Naive thymus-derived CD8-positive, alpha-beta T cell (primary cell): ENCODE measurements at places on chromosomes 11 and 22. TPM values are rescaled to one million over a fixed set of nuclear protein-coding genes. Genes with fewer than 3 reads are reported as not detected.

DDTL gene
- not detected for total RNA-seq

DNA sequence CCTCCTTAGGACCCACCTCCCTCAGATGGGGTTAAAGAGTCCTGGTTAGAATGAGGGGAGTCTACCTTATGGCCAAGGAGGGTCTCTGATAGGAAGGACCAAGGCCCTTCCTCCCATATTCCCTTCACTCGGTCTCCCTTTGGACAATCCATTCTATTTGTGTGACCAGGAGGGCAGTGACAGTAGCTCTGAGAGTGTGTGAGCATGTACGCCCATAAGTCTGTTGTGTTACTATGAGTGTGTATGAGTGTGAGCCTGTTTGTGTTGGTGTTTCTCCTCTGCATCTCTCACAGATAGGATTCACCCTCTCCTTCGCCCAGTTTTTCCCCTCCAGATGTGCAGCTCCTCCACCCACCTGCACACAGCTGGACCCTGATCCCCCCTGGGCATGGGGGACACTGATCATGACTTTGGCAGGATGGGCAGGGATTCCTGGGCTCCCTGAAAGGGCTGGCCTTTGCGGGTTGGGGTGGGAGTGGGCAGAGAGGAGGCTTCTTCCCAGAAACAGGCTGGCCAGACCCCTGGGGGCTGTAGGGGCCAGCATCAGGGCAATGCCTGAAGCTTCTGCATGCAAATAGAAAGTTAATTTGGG lies 14.5 kb downstream of the PHLDB1 start:
- H3K27ac ChIP-seq: peak overlapping the region; percentile 85
- no peak for DNase-seq
- peaks cover 7% of the 10 kb centered on the region for H3K27me3 ChIP-seq
- H3K4me3 ChIP-seq: peak overlapping the region; percentile 84
- peaks cover 9% of the 10 kb centered on the region for H3K4me1 ChIP-seq

- H3K27ac ChIP-seq: no peak overlapping the region
- peaks cover 38% of the 10 kb centered on the region for H3K4me1 ChIP-seq
- H3K4me3 ChIP-seq: no peak overlapping the region
- H3K36me3 ChIP-seq: peaks cover 15% of the 10 kb centered on the region
These were observed 76.0 kb downstream of the PACSIN2 start for GRCh38 chr22:42938976-42939375.

DNA sequence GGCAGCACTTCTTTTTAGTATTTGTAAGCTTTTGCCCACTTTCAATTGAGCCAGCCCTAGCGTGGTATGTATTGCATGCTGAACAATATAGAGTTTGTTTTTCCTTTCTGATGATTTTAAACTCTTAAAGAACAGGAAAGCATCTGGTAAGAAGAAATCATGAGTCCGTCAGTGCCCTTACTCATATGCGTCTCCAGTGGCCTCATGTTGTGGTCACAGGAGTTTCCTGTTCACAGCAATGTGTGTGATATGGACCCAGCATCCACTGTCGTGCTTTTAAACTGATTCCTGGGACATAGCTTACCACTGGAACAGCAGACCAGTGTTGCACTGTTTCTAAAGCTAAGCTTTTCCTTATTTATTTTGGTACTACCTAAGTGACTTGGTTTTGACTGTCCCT lies 40.1 kb downstream of the BID start:
- H3K4me1 ChIP-seq: peaks cover 15% of the 10 kb centered on the region
- no peak overlapping the region for H3K4me3 ChIP-seq
- no peaks in the 10 kb centered on the region for H3K27me3 ChIP-seq
- DNase-seq: no peak

DNA sequence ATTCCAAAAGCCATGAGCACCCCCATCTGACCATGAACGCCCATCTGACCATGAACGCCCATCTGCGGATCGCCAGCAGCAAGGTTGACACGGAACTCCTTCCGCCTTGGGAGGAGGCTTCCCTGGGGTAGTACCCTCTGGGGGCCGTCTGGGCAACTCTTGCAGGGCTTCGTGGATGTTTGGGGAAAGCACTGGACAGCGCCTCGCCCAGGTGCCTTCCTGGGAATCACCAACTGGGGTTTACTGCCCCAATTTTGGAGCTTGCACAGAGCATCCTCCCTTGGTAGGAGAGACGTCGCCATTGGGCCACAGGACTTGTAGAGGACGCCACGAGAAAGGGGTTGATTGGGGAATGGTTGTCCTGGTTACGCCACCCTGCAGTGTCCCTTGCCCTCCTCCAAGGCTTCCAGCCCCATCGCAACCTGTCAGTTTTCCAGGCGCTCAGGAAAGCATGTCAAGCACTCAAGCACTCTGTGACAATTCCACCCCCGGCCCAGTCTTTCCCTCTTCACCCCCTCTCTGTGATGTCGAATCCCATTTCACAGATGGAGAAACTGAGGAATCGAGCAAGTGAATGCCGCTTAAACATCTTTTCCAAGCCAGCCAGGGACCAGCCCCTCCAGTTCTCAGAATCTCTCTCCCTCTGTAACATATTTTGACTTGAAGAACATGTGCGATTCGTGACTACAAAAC lies 914 bp upstream of the PRDM11 start:
- H3K4me1 ChIP-seq: peaks cover 33% of the 10 kb centered on the region
- H3K27me3 ChIP-seq: peaks cover 14% of the 10 kb centered on the region
- DNase-seq: no peak
- peak overlapping the region; percentile 93 for H3K4me3 ChIP-seq

DBX1 gene
- total RNA-seq: not detected

- no peak overlapping the region for H3K27ac ChIP-seq
- no peaks in the 10 kb centered on the region for H3K4me1 ChIP-seq
- no peak overlapping the region for H3K4me3 ChIP-seq
- no peaks in the 10 kb centered on the region for H3K36me3 ChIP-seq
- no peak for DNase-seq
These were observed 47.0 kb downstream of the GAB2 start for GRCh38 chr11:78370406-78371172.
